ENCODE measurements at places on chromosomes 5 and 9.

DNA sequence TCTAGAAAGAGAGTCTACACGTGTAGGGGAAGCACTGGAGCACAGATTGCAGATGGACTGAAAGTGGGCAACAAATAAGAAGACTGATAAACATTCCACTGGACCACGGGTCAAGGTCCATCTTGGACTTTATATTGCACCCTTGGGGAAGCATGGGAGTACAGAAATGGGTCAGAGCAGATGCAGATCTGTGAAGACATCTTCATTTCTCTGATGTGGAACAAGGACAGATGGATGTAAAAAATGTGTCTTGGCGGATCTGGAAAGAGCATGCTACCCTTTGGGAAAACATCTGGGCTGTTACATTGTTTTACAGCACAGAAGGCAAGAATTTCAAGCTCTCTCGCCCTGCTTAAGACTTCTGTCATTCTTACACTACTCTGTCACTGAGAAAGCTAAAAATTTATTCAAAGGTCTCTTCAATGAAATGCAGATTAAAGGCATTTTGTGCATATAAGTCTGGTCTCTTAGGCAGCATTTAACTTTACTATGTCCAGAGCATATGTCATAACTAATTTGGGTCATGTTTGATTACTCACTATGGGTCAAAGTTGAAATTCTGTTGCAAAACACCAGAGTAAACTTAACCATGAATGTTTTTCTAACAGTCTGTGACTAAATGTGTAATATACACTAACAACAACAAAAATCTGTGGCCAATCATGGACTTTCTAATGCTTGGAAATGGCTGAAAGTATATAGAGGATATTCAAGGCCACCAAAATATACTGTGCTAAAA is 756.4 kb upstream of the DMAC1 start:
- no peak for DNase-seq

GRCh38 chr9:109792951-109793546 is 13.1 kb downstream of the PALM2AKAP2 start:
- DNase-seq = no peak

DNA sequence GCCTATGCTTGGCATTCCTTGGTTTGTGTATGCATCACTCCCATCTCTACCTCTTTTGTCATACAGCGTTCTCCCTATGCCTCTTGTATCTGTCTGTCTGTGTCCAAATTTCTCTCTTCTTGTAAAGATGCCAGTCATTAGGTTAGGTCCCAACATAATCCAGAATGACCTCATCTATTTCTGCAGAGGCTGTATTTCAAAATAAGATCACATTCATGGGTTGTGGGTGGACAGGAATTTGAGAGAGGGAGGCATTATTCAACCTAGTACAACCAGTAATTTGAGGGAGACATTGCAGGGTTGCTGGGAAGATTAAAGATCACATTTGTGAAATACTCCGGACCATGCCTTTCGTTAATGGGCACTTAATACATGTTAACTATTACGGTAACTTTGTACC is 155.0 kb downstream of the MAN2A1 start:
- DNase-seq = no peak

GRCh38 chr9:132027752-132028663 is 51.7 kb downstream of the MED27 start:
- DNase-seq = no peak

DNA sequence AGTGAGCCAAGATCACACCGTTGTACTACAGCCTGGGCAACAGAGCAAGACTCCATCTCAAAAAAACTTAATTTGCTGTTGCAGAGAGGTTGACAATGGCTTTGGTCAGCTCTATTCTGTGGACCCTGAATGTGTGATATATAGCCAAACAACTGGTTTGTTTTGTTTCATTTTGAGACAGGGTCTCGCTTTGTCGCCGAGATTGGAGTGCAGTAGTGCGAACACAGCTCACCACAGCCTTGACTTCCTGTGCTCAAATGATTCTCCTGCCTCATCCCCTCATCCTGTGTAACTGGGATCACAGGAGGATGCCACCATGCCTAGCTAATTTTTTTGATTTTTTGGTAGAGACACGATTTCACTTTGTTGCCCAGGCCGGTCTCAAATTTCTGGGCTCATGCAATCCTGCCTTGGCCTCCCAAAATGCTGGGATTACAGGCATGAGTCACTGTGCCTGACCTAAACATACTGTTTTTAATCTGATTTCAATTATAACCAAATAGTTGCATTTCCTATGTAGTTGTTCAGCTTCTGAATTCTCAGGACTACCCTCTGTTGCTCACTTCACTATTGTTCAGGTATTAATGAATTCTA is 9.8 kb downstream of the RNF183 start:
- DNase-seq = no peak

DNA sequence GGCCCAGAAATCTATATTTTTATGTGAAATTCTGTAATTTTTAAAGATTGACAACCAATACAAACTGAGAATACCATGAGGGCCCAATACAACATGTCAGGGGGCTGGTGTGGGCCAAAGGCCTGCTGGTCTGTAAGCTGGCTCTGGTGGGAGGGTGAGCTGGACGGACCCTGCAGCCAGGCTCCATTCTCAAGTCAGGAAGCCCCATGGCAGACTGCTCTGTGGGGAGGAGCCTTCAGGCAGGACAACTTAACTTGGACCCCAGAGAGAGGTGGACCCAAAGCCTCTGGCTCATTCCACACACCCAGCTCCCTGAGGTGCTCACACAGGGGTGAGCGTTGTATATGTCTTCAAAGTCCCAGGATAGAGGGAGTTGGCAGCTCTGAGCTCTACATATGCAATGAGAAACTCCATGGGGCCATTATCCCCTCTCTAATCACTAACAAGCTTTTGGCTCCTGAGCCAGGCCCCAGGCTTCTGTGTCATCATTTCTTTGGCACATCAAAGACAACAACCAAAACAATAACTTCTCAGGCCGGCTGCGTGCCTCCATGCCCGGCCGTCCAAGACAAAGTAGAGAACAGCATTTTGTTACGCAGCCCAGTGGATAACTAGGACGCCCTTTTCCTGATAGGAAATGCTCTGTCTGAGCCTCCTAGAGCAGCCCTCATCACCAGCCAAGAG is 6.4 kb downstream of the SEPTIN8 start:
- DNase-seq = no peak

- no peak for DNase-seq
These were observed 127.4 kb downstream of the PALM2AKAP2 start for GRCh38 chr9:109907400-109907799.

- no peak for DNase-seq
These were observed 391.3 kb downstream of the GADD45G start for GRCh38 chr9:89996116-89996515.

DNA sequence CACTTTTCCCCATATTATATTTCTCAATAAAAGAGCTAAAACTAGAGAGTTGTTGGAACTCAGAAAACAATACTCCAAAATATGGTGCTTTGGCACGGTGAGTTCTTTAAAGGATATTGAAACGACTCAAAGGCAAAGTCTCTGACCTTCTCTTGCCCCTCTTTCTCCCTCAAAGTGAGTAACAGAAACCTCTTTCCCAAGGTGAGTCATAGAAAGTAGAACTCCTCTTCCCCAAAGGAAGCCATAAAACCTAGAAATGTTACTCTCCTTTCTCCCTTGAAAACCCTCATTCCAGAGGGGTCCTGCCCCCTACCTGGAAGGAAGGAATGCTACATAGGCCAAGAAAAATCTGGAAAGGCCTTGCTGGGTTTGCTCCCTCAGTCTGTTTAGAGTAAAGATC is 47.5 kb downstream of the RAPGEF6 start:
- no peak for DNase-seq

- no peak for DNase-seq
These were observed 54.5 kb downstream of the GABBR2 start for GRCh38 chr9:98654247-98654646.

GRCh38 chr5:137142346-137142745 is 356.8 kb downstream of the SPOCK1 start:
- no peak for DNase-seq

GRCh38 chr9:101201630-101202029 is 173.1 kb downstream of the PLPPR1 start:
- DNase-seq = no peak

GRCh38 chr5:138508958-138509357 is 34.1 kb downstream of the ETF1 start:
- no peak for DNase-seq

- no peak for DNase-seq
These were observed 363.7 kb downstream of the CSNK1G3 start for GRCh38 chr5:123875561-123876275.

DNA sequence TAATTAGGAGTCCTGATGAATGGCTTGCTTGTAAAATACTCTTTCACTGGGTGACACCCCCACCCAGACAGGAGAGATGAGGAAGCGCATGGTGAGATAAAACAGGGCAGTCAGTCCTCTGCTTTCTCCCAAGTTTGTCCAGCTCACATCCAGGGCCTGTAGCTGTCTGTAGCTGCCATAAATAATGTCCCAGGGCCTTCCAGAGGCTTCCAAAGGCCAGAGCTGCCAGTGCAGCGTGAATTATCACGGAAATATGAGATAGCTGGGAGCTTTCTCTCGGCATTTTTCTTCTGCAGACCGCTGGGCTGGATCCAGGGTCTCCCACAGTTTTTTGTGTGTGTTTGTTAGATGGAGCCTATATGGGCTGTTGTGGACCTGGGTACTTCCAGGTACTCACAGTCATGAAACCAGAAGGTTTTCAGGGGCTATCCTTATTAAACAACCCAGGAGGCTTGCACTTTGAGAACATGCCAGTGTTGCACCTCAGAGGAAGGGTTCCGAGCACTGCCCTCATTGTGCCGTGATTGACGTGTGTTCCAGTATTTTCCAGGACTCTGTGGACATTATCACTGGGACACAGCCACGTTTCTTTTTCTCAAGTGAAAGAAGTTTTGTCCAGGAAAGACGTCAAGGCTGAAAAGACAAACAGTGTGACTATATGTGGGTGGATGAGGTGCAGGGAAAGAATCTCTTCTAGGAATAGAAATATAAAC is 117.5 kb downstream of the FGF1 start:
- no peak for DNase-seq

Data from CD8-positive, alpha-beta T cell (primary cell).